LHCN-M2 (cell line): ENCODE measurements at places on chromosomes 3 and 15.
A peak's percentile ranks its signal among the peaks of the same experiment; 100 is the strongest.

DNA sequence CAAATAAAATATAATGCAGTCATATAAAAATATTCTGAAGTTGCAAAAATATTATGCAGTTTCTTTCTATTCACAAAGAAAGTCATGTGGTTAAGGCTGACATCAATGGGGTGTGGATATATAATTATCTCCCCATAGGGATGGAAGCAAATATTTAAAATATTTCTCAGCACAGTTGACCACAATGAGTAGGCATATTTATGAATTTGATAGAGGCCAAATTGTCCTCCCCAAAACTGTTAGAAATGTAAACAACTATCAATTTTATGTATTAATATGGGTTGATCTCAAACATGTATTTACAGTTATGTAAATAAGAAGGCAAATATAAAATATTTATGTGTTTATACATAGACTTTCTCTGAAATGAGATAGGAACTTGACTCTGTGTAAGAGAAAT, 246.0 kb upstream of the CBLB start:
- DNase-seq = peak; percentile 60

DNA sequence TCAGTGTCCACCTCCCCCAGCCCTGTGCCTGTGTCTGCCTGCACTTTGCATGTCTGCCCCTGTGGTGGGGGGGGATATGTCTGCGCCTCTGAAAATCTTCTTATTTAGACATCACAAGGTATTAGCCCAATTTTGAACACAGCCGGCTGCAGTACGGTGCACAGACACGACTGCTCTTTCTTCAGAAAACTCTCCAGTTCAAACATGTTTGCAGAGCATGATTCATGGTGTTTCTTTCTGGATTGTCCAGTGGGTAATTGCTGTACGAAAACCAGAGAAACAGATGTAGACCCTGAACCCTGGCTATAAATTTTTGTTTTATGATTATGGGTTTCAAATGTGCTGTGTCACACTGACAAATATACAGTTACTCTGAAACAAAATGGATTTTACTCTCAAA, 3.4 kb upstream of the RARB start:
- DNase-seq = peak; percentile 34

GRCh38 chr15:56883088-56883487, 35.4 kb upstream of the TCF12 start:
- DNase-seq = no peak

DNA sequence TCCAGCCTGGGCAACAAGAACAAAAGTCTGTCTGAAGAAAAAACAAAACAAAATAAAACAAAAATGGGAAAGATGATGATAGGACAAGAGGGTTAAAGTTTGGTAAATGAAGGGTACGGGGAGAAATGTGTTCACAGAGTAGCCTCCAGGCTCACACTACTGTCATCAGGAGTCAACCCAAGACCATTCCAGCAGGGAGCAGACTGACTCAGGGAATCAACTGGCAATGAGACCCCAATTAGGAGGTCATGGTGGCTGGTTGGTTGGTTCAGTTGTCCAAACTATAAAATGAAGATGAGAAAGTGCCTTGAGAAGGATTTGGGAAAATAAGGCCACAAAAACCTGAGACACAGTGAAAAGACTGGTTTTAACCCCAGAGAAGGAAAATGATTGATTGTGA, 51.8 kb downstream of the KLHL6 start:
- DNase-seq = no peak

- no peak for DNase-seq
Measured at GRCh38 chr15:30870681-30871080, 33.0 kb upstream of the FAN1 start.

DNA sequence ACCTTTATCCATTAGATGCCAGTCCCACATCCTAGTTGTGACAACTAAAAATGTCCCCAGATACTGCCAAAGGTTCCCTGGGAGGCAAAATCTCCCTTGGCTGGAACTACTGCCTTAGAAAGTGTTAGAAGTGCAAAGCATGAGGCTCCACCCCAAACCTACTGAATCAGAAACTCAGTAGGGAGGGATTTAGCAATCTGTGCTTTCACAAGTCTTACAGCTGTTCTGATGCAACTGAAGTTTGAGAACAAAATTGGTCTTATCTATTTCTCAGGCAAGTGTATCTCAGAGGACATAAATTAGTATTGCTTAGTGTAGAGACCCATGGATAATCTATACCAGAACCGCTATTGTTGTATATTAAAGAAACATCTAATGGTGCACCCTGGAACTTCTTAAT, 70.2 kb downstream of the CLDN1 start:
- peak; percentile 67 for DNase-seq

- DNase-seq = no peak
Measured at GRCh38 chr3:141268791-141269190, 37.2 kb downstream of the PXYLP1 start.

DNA sequence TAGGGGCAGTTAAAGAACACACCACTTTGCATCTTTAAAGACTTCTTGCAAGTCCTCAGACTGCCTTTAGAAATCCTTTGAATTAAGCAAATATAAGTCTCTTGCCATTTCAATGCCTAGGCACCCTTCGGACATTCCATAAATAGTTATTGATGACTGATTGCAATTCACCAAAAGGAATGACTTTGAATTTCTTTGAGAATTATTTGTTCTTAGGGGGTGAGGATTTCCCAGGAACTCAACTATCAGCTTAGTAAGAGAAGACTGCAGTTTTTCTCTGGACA, 495 bp upstream of the MYEF2 start:
- no peak for DNase-seq

DNA sequence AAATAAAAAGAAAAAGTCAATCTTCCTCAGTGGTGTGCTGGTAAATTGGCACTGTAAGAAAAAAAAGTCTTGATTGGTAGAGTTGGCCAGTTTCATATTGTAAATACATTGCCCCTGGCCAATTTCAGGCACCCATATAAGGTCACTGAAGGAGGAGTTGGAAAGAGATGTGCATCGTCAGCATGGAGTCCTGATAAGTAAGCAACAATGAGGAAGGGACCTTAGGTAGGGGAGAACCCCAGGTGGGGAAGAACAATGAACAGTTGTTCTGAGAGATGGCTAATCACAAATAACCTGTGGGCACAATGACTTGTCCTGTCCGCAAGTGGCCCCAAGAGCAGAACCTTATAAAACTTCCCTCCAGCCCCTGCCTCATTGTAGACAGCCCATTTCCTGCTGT, 8.6 kb upstream of the CYP8B1 start:
- no peak for DNase-seq

DNA sequence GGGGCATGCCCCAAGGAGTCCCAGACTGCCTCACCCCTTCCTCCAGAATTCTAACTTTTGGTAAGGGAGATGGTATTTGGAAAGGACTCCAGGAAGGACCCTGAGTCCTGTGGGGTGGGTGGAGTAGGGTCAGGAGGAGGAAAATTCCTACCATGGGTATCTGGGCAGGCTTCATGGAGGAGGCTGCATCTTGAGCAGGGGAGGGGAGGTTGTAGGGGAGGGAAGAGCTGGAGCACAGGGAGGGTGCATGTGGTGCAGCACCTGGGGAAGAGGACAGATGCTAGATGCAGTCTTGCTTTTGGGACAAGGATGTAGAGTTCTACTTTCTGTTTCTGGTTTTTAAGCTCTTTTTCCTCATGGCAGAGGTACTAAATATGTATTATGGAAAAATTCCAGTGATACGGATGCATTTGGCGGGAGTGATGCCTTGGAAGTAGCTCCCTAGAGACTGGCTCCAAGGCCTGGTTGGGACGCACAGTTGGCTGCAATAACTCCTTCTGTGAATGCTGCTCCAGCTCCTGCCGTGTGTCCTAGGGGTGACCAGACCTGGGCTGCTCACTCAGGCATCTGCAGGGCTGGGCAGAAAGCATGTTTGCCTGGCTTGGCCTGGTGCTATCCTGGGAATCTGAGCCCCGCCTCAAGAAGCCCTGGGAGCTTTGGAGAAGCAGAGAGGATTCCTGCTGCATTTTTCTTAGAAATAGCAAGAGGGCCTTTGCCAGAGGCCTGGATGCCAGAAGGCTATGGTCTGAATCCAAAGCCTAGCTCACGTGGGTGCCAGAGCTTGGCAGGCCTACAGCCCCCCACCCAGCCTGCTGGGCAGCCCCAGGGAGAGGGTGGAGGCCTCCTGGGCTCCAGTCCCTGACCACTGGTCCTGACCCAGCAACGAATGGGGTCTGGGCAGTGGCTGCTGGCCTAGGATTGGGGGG, 10.1 kb downstream of the SEMA3F start:
- no peak for DNase-seq

- DNase-seq = no peak
Measured at GRCh38 chr3:150077581-150078247, 107.0 kb upstream of the PFN2 start.

- peak; percentile 23 for DNase-seq
Measured at GRCh38 chr3:183698756-183699155, 1.2 kb downstream of the YEATS2 start.

- no peak for DNase-seq
Measured at GRCh38 chr3:10911350-10912002, 81.1 kb upstream of the SLC6A1 start.

DNA sequence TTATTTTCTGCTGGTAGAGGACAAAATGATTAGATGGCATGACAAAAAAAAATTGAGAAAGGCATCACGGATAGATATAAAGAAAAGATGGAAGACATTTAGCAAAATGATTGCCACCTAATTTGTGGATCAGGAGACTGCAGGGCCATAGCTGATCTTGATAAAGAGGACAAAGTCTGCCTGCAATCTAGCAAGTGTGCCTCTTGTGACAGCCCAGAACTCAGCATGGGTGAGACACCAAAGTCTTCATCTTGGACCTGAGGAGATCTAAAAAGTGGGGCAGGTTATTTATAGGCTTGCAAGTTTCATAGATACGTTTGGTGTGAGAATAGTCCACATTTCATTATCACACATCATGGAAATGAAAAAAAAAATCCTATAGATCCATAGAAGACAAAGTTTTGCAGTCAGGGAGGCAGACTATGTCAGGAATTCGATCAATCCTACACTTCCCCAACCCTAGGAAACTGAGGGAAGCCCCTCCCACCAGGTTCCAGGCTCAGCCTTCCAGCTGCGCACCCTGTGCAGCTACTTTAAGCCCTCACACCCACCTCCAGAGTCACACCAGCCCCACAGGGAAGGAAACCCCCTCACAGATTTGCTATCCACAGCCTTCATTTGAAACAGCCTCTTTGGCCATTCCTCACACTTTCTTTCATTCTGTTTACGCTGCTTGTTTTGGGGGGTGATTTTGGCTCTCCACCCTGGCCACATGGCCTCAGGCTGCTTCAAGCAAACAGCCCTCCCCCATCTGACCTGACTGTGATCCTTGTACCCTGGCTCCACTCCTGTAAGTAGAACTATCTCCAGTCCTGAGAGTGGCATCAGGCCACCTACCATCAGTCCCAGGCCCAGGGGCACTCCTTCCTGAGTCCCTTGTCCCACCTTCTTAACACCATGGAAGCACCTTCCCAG, 28.1 kb upstream of the KLHL6 start:
- no peak for DNase-seq

GRCh38 chr3:15861163-15861562, 63.4 kb upstream of the ANKRD28 start:
- no peak for DNase-seq

DNA sequence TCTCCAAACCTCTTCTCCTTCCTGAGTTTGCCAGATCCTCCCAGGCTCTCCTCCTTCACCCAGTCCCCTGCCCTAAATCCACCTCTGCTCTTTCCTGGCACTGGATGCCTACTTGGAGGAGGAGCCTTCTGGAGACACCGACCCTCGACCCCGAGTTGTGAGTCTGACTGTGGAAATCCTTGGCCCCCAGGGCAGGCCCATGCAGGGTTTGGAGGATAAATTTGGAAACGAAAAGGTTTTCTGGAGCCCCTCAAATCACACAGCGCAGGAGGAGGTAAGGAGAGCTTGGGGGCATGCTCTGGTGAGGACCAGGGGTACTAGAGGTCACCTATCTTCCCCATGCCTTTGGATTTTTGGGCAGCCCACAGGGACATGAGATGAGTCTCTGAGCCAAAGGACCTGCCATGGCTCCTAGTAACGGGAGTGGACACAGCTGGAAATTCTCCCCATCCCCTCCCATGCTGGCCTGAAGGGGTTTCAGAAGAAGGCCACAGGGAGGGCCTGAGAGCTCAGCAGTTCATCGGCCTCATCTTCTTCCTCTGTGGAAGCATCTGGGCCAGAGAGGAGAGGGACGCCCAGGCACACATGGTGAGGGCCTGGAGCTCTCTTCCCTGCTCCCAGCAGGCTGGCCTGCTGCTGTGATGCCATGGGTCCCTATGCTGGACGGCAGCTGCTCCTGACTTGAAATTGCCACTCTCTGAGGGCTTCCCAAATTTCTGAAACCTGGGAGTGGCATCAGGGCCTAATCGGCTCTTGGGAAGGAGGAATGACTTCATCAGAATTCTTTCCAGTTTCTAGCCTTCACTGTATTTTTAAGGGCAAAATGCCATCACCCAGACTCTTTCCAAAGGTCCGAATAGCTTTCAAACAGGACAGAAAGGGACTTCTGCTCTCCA, 68.6 kb upstream of the ITGA11 start:
- DNase-seq = no peak

DNA sequence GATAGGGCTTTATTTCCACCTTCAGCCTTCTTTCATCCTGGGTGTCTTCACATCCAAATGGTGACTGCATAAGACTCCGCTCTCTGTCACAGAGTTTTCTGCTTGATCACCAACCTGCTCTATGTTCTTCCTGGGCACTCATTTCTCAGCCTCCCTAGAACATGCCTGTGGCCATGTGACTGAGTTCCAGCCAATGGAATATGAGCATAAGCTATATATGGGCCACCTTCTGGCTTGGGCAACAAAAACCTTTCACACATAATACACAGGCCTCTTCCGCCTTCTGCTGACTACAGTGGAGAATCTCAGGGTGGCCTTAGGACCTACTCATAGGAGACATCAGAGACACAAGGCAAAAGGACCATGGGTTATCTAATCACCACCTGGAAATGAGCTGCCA, 51.2 kb upstream of the MED12L start:
- DNase-seq = no peak

DNA sequence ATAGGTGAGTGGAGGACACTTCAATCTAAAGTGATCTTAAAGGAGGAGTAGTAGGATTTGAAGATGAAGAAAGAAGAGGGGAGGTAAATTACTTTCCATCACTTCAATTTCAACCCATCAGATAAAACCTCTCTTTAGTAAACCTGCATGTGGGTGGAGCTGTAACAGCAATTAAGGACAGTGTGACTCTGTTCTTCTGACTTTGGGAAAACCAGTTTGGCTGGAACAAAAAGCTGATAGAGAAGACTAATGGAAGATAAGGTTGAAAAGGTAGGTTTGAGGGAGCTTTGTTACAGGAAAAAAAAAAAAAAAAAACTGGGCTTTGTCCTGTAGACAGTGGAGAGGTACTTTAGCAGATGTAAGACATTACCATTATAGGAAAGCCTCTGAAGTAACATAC, 4.5 kb upstream of the GSK3B start:
- DNase-seq = no peak

GRCh38 chr15:39413558-39413957, 167.3 kb upstream of the THBS1 start:
- no peak for DNase-seq

GRCh38 chr3:66376568-66376967, 124.3 kb downstream of the LRIG1 start:
- peak; percentile 85 for DNase-seq
